ENCODE measurements at places on chromosomes 2 and 18.

- no peaks in the 10 kb centered on the region for H3K36me3 ChIP-seq
- H3K4me1 ChIP-seq: no peaks in the 10 kb centered on the region
- H3K27me3 ChIP-seq: no peaks in the 10 kb centered on the region
- no peak for DNase-seq
- no peak overlapping the region for H3K4me3 ChIP-seq
Measured at GRCh38 chr2:225756198-225756597, 356.7 kb downstream of the NYAP2 start.

DNA sequence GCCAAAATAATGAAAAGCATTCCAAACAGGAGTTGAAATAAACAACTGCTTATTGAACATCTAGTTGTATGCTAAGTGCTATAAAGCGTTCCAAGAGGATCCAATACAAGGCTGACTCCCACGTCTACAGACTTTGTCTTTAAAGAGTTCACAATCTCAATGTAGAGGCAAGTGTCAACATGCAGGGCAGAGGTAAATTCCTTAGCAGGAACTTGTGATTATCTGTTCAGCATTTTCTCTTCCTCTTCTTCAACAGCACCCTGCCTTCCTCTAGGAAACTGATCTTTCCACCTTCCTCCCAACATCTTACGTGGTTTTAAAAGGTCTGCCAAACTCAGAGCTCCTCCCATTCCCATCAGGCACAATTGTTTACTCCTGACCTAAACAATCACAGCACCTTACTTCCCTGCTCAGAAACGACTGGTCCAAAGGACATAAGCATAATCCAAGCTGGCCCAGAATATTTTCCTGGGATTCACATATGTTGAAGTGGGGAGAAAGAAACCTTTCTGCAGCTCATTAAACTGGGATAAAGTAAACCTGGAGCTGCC, 83.9 kb downstream of the ITSN2 start:
- H3K27me3 ChIP-seq: no peaks in the 10 kb centered on the region
- H3K4me1 ChIP-seq: no peaks in the 10 kb centered on the region
- H3K27ac ChIP-seq: no peak overlapping the region
- H3K4me3 ChIP-seq: no peak overlapping the region

DNA sequence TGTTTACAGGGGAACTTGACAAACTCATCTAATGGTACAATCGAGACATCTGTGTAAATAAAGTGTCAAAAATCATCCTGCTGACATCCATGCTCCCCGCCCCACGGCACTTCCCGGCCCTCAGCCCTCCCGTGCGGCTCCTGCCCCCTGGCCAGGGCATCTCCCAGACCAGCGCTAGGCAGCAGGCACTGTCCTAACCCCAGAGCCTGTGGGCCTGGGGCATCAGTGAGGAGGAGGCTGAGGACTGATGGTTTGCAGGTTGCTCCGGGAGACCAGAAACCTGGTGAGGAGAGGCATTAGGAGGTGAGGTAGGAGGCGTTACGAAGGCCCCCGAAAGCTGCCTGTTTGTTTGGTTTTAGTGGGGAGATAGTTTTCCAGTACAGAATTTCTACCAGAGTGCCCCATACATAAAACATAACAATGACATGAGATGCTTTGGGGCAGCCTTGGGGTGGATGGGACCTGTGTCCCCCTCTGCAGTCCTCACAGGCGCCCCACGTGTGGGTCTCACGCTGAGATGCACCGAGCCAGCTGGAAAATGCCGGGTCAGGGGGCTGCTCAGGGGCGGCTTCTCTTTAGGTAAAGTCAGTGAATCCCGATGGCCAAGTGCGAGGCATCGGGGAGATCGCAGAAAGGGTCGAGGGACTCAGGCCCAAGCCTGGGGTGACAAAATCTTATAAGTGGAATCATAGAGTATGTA, 114.2 kb downstream of the RTP5 start:
- DNase-seq: no peak
- H3K27ac ChIP-seq: no peak overlapping the region
- no peak overlapping the region for H3K4me3 ChIP-seq
- peaks cover 4% of the 10 kb centered on the region for H3K4me1 ChIP-seq
- peaks cover 7% of the 10 kb centered on the region for H3K36me3 ChIP-seq

- no peaks in the 10 kb centered on the region for H3K36me3 ChIP-seq
- H3K27me3 ChIP-seq: no peaks in the 10 kb centered on the region
- no peak for DNase-seq
- H3K27ac ChIP-seq: no peak overlapping the region
- H3K4me1 ChIP-seq: peaks cover 11% of the 10 kb centered on the region
- H3K4me3 ChIP-seq: no peak overlapping the region
Measured at GRCh38 chr2:240990266-240990529, 8.2 kb upstream of the SNED1 start.

DNA sequence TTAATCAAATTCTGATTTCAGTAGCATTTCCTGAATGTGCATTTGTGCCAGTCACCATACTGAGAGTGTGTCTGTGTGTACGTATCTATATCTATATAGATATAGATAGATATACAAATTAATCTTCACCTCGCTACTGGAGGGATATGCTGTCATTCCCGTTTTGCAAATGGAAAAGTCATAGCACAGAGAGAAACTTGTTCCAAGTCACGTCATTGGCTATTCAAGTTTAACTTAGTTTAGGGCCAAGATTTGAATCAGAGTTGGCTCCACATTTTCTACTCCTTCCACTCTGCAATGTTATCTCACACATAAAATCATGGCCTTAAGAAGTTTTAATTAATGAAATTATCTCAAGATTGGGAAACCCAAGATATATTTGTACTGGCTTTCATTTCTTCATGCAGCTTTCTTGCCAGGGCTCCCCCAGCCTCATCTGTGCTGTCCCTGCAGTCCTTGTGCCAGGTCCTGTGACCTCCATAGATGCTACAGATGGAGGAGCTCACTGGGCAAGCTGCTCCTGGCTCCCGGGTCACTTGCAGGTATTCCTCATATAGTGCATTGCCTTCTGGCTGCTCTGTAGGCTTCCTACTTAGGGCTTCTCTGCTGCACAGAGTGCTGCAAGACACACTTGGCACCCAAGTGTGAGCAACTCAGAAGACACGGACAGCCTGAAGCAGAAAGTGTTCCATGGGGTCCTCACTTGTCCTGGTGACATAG, 245.8 kb downstream of the KCNS3 start:
- H3K27me3 ChIP-seq: no peaks in the 10 kb centered on the region
- H3K27ac ChIP-seq: no peak overlapping the region
- H3K4me1 ChIP-seq: no peaks in the 10 kb centered on the region
- H3K36me3 ChIP-seq: no peaks in the 10 kb centered on the region
- no peak overlapping the region for H3K4me3 ChIP-seq

GRCh38 chr2:108067820-108068405, 81.6 kb downstream of the SLC5A7 start:
- H3K27ac ChIP-seq: no peak overlapping the region
- no peaks in the 10 kb centered on the region for H3K4me1 ChIP-seq
- no peak for DNase-seq
- H3K36me3 ChIP-seq: no peaks in the 10 kb centered on the region
- H3K4me3 ChIP-seq: no peak overlapping the region

GRCh38 chr2:114542695-114543094, 100.3 kb downstream of the DPP10 start:
- H3K27ac ChIP-seq: peak overlapping the region; percentile 72
- DNase-seq: no peak
- H3K36me3 ChIP-seq: no peaks in the 10 kb centered on the region
- no peak overlapping the region for H3K4me3 ChIP-seq
- peaks cover 9% of the 10 kb centered on the region for H3K4me1 ChIP-seq

GRCh38 chr2:7567646-7568045, 650.4 kb downstream of the RNF144A start:
- no peak for DNase-seq
- H3K27ac ChIP-seq: no peak overlapping the region
- no peaks in the 10 kb centered on the region for H3K4me1 ChIP-seq
- H3K4me3 ChIP-seq: no peak overlapping the region
- H3K36me3 ChIP-seq: no peaks in the 10 kb centered on the region

DNA sequence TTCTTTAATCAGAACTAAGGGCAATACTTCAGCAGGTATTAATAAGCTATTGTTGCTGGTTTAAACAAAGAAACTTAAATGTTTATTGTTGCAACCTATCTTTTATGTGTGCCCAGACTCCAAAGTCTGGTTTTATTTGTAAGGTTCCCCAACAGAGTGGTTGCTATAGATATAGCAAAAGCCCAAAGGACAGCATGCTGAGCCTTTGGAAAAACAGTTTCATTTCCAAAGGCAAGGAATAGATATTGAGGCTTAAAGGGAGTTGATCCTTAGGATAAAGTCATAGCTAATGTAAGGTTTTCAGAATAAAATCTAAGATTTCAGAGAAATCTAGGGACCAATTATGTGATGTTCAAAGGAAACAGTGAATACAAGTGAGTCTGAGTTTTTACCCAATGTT, 413.2 kb upstream of the SLC14A2 start:
- H3K27me3 ChIP-seq: no peaks in the 10 kb centered on the region
- no peaks in the 10 kb centered on the region for H3K4me1 ChIP-seq
- no peaks in the 10 kb centered on the region for H3K36me3 ChIP-seq
- H3K4me3 ChIP-seq: no peak overlapping the region

DNA sequence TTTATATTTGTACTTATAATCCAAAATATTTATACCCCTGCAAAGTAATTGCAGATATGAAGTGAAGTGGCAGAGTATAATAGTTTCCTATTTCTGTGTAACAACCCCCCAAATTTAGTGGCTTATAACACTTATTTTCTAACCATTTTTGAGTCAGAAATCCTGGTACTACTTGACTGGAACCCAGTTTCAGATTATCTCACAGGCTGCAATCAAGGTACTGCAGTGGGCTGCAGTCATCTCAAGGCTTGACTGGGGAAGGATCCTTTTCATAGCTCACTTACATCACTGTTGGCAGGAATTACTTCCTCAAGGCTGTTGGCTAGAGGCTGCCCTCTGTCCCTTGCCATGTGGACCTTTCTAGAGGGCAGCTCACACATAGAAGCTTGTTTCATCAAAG, 558.2 kb upstream of the PKDCC start:
- H3K36me3 ChIP-seq: no peaks in the 10 kb centered on the region
- no peaks in the 10 kb centered on the region for H3K27me3 ChIP-seq
- DNase-seq: no peak
- H3K27ac ChIP-seq: no peak overlapping the region

DNA sequence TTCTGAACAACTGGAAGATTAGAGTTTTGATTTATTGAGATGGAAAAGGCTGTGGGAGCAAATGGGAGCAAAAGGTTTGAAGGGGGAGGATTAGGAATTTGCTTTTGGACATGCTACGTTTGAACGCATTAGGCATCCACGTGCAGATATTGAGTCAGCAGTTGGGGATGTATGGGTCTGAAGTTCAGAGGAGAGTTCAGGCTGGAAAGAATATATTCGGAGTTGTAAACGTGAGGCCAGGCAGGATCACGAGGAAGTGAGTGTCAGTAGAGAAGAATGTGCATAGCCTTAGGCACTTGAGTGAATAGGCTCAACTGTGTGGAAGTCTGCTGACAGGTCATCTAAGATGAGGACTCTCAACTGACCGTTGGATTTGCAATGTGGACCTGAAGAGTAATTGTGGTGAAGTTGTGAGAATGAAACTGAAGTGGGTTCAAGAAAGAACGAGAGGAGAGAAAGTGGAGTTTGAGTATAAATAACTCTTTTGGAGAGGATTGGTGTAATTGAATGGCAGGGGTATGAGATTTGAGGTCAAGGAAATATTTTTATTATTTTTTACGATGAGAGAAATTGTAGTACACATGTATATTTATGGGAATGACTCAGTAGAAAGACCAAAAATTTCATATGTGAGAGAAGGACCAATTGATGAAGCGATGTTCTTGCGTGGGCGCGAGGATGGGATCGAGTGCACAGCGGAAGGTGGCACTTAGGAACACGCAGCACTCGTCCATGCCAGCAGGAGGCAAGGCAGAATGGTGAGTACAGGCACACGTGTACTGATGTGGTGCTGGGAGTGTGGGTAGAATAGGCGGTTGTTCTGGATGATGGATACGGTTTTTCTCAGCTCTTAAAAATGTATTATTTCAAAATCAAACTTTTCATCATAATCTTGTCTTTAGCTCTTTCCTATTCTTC, 40.5 kb upstream of the POLE4 start:
- no peak overlapping the region for H3K4me3 ChIP-seq
- DNase-seq: no peak
- H3K27me3 ChIP-seq: no peaks in the 10 kb centered on the region
- H3K27ac ChIP-seq: no peak overlapping the region
- no peaks in the 10 kb centered on the region for H3K4me1 ChIP-seq

DNA sequence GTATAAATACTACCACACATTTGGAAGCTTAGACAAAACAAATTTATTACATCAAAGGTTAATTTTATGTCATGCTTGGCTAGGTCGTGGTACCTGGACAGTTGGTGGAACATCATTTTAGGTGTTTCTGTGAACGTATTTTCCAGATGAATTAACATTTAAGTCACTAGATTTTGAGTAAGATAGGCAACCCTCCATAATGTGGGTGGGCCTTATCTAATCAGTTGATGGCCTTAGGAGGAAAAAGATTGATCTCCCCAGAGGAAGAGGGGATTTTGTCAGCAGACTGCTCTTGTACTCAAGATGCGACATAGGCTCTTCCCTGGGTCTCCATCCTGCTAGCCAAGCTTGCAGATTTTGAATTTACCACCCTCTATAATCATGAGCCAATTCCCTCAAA, 85.0 kb downstream of the RPRM start:
- H3K4me3 ChIP-seq: no peak overlapping the region
- no peak overlapping the region for H3K27ac ChIP-seq
- no peaks in the 10 kb centered on the region for H3K4me1 ChIP-seq
- no peak for DNase-seq
- H3K36me3 ChIP-seq: no peaks in the 10 kb centered on the region

GRCh38 chr18:77422974-77423867, 173.6 kb downstream of the GALR1 start:
- H3K27ac ChIP-seq: no peak overlapping the region
- no peak for DNase-seq
- no peaks in the 10 kb centered on the region for H3K27me3 ChIP-seq
- H3K4me3 ChIP-seq: no peak overlapping the region
- no peaks in the 10 kb centered on the region for H3K36me3 ChIP-seq

- no peak for DNase-seq
- H3K36me3 ChIP-seq: no peaks in the 10 kb centered on the region
- H3K27ac ChIP-seq: no peak overlapping the region
- no peaks in the 10 kb centered on the region for H3K27me3 ChIP-seq
- H3K4me1 ChIP-seq: no peaks in the 10 kb centered on the region
Measured at GRCh38 chr2:128228894-128229293, 89.8 kb downstream of the HS6ST1 start.

- H3K36me3 ChIP-seq: no peaks in the 10 kb centered on the region
- H3K27me3 ChIP-seq: no peaks in the 10 kb centered on the region
- DNase-seq: no peak
- no peak overlapping the region for H3K4me3 ChIP-seq
Measured at GRCh38 chr2:165833156-165833555, 39.1 kb upstream of the GALNT3 start.

- no peaks in the 10 kb centered on the region for H3K27me3 ChIP-seq
- no peaks in the 10 kb centered on the region for H3K36me3 ChIP-seq
- no peak for DNase-seq
- H3K27ac ChIP-seq: no peak overlapping the region
- no peaks in the 10 kb centered on the region for H3K4me1 ChIP-seq
Measured at GRCh38 chr2:189260361-189260814, 80.8 kb upstream of the COL5A2 start.

DNA sequence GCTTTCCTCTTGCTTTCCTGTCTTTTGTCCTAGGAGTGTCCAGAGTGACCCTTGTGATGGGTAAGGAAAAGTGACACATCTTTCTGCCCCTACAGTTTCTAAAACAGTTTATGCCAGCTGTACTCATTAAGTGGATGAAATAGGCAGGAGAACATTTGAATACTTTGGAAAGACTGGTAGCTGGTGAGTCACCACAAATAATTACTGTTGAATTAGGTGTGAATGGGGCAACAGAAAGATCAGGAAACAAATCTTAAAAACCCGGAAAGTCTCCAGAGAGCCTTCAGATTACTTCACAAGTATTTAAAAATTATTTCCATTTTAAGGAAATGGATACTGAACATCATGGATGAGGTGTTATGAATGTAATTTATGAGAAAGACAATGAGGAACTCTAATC, 278.5 kb downstream of the CLIP4 start:
- no peaks in the 10 kb centered on the region for H3K27me3 ChIP-seq
- H3K4me1 ChIP-seq: peaks cover 16% of the 10 kb centered on the region
- H3K4me3 ChIP-seq: no peak overlapping the region
- no peak overlapping the region for H3K27ac ChIP-seq

Data from pancreas (tissue), 10 donors.